ENCODE measurements at places on chromosomes 1 and 21.

DNA sequence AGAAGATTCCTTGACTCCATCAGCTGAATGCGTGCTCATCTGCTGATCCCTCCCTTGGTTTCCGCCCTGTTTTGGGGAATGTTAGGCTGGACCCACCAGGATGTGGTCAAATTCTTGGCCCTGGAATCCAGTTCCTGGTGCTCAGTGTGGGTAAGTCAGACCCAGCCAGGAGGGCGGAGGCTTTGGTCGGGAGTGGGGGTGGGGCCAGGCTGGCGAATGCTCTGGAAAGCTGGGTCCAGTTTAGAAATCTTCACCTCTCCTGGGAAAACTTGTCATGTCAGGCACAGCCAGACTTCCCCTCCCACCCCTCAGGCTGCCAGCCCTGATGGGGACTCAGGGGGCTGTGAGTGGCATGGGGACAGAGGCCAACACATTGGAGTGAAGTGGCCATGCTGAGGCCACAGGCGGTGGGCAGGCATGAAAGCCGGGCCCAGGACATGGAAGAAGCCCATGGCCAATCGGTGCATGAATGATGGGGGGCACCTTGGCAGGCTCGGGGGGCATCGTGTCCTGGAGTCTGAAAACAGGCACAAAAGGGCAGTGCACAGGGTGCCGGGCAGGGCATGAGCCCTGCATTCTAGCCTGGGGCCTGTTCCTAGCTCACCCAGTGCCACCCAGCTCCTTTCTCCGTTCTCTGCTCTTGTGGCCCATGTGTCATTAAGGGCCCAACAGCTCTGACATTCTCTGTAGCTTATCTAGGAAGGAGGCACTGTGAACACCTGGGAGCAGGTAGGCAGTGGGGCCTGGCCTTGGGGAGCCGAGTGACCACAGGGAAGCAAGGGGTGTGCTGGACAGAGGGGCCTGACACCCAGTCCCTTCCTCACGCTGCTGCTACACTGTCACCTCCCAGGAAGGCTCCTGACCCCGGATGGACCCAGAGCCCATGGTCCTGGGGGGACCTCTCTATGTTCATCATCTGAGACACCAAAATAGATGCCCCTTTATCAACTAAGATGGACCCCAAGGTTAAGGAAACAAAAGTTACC is 14.6 kb upstream of the PADI1 start:
- DNase-seq = no peak

- DNase-seq = no peak
These were observed 154.7 kb downstream of the GRIK3 start for GRCh38 chr1:36879613-36880012.

DNA sequence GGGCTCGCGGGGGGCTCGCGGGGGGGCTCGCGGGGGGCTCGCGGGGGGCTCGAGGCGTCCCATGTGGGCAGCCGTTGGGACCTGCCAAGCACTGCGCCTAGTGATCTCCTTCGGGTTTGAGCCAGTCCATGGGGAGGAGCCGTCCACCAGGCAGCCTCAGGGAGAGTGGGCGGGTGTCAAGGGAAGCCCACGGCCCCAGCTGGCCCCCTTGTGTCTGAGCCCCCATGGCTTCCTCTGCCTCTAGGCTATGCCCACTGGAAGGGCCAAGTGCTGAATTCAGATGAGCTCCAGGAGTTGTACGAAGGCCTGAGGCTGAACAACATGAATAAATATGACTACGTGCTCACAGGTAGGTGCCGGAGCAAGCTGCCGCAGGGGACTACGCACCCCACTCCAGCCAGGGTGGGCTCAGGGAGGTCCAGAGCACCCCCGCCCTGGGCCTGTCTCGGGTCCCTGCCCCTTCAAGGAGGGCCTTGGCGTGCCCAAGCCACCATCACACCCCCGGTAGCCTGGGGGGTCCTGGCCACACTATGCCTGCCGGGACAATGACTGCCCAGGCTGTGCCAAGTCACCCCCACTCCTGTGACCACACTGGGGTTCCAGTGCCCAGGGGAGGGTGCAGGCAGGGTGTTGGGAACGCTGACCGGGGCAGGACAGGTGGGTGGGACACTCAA is 22.6 kb downstream of the PDXK start:
- DNase-seq = no peak

GRCh38 chr1:156693848-156694689 is 11.3 kb downstream of the CRABP2 start:
- DNase-seq = no peak

DNA sequence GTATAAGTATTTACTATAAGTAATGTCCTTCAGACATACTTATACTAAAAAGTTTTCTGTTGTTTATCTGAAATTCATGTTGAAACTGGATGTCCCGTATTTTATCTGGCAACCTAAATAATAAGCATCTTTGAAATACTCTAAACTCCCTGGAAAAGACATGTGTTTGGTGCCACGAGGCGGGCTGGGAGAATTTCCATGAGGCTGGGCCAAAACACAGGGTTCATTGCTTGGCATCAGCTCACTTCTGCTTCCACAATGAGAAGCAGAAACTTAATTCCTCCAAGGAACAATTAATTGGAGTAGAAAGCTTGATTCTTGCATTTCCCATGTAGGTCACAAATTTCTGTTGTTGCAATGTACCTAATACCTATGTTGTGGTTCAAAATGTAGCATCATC is 110.2 kb downstream of the PSMG1 start:
- DNase-seq = no peak

- no peak for DNase-seq
These were observed 2.0 kb downstream of the DMBX1 start for GRCh38 chr1:46491443-46492268.

DNA sequence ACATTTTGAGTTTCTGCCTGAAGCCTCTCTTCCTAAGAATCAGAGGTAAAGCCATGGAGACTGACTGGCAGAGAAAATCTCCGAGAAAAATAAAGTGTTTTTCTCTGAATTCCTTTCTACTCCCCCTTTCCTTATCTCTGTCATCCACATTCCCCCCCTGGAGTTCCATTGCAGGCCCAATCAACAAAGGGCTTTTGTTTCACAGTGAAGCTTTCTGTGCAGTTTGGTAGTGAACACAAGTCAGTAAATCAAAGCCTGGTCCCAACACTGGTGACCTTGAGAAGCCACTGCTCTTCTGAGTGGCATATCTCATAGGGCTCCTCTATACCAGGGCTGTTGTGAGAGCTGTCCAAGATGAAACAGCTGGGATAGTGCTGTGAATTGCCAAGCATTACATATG is 228.4 kb downstream of the SEC16B start:
- no peak for DNase-seq

- no peak for DNase-seq
These were observed 48.4 kb upstream of the SIPA1L2 start for GRCh38 chr1:232678185-232678886.

GRCh38 chr1:52929019-52929418 is 1.9 kb downstream of the SCP2 start:
- no peak for DNase-seq

- no peak for DNase-seq
These were observed 31.8 kb upstream of the ADAMTS1 start for GRCh38 chr21:26877018-26877417.

GRCh38 chr1:183206538-183207122 is 20.6 kb downstream of the LAMC2 start:
- no peak for DNase-seq

DNA sequence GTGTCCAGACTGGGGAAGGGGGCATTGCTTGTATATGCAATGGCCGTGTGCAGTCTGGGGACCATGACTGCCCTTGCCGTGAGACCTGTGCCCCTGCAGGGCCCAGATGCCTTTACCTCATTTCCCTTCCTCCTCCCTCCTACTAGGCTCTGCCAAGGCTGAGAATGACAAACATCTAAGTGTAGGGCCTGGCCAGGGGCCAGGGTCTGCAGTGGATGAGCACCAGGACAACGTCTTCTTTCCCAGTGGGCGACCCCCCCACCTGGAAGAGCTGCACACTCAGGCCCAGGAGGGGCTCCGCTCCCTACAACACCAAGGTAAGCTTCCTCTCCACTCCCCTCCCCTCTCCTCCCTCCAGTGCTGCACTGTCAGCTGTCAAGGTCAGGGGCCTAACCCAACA is 49.5 kb downstream of the YARS1 start:
- DNase-seq = no peak

- DNase-seq = no peak
These were observed 24.9 kb downstream of the ZC3H11B start for GRCh38 chr1:219587801-219588561.

GRCh38 chr1:36743286-36744005 is 260.7 kb upstream of the CSF3R start:
- DNase-seq = no peak

- DNase-seq = no peak
These were observed 1.8 kb downstream of the PLPP3 start for GRCh38 chr1:56577406-56578137.

DNA sequence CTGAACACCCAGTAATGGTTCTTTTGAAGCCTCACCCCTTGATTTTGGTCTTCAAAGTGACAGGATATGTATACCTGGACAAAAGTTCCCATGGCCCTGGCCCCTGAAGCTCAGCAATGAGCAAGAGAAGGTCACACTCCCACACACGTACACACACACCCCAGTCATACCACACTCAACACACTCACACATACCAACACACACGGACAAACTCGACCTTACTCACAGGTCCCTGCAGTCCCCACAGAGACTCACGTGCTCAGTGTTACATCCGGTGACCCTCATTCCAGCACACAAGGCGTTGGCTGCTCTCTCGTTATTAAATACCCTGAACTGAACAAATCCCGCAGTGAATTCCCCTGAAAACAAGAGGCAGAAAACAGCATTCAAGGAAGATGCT is 5.9 kb downstream of the ITLN1 start:
- DNase-seq = no peak

- DNase-seq = no peak
These were observed 70.3 kb downstream of the SIM2 start for GRCh38 chr21:36769051-36769839.

DNA sequence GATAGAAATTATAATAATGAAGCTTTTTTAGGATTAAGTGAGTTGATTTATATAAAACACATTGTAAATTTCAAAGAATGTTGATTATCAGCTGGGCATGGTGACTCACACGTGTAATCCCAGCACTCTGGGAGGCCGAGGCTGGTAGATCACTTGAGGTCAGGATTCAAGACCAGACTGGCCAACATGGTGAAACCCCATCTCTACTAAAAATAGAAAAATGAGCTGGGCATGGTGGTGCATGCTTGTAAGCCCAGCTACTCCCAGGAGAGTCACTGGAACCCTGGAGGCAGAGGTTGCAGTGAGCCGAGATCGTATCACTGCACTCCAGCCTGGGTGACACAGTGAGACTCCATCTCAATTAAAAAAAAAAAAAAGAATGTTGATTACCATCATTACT is 18.4 kb downstream of the ADAMTS1 start:
- DNase-seq = no peak

GRCh38 chr1:54486907-54487306 is 61.1 kb upstream of the ACOT11 start:
- no peak for DNase-seq

DNA sequence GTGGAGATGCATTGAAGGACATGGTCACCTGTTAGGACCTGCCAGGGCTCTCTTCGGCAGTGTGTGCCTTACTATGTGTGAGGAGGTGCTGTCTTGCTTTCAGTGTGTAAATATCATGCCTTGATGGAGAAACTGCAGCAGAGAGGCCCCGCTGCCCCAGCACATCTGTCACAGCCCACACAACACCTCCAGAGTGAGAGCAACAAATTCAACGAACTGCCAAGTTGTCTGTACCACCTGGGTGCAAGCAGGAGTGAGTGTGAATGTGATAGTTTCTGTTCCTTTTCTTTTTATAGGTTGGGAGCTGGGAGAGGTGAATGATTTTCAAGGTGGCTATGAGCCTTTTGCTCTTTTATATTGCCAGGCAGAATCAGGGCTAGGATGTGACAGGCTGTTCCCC is 114.6 kb upstream of the KIAA0040 start:
- DNase-seq = no peak

DNA sequence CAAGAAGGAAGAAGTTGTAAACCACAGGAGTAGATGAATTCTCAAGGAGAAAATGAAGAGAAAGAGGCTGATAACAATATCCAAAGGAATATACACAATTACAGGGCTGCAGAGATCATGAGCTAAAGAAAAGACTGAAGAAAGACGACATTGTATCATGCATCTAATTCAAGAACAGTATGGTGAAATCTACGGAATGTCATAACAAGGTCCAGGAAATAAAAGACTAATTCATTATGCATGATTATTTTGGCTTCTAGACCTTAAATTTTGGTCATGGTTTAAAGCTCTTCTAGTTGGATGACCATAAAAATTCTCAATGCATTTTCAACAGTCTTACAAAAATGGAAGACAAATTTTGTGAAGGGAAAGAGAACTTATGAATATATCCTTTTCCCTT is 71.7 kb downstream of the SH3GLB1 start:
- DNase-seq = no peak

DNA sequence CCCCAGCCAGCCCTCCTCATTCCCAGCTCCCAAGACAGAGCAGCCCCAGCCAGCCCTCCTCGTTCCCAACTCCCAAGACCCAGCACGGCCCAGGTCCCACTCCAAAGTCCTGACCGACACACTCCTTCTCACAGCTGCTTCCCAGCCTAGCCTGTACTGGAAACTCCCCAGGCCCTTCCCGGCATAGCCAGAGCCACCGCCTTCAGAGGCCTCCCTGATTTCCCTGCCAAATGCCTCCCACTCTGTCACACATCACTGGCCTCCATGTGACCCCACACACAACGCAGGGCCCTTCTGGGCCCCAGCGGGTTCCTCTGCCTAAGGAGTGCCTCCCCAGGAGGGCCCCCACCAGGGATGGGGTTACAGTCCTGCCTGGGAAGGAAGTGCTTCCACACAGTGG is 2.8 kb downstream of the UBE2J2 start:
- DNase-seq = no peak

GRCh38 chr1:229582011-229582694 is 23.6 kb upstream of the ABCB10 start:
- DNase-seq = no peak

- DNase-seq = no peak
These were observed 31.9 kb downstream of the WNT9A start for GRCh38 chr1:227915564-227916553.

DNA sequence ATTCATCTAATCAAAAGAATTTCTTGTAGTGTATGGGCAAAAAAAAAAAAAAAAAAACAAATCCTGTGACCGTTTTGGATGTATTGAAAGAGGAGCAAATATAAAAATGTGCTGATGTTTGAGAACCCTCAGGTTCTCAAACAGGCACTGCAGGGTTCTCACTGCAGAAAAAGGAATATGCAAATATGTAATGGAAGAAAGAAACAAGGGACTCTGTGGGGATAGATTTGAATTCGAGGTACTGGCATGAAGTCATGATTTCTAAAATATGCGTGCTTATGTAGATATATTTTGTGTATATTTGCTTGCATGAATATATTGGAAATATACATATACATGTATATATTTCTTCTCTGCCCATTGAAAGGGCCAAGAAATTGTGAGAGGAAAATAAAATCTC is 365.0 kb upstream of the RUNX1 start:
- no peak for DNase-seq
